Stimulated activated CD4-positive, alpha-beta T cell treated with anti-CD3 and anti-CD28 coated beads, Interleukin-15, amount 100 ng/mL, for 1 hour (primary cell): ENCODE measurements at places on chromosomes 6 and 20.

- no peak for DNase-seq
Measured at GRCh38 chr6:5179917-5180316, 80.8 kb downstream of the LYRM4 start.

DNA sequence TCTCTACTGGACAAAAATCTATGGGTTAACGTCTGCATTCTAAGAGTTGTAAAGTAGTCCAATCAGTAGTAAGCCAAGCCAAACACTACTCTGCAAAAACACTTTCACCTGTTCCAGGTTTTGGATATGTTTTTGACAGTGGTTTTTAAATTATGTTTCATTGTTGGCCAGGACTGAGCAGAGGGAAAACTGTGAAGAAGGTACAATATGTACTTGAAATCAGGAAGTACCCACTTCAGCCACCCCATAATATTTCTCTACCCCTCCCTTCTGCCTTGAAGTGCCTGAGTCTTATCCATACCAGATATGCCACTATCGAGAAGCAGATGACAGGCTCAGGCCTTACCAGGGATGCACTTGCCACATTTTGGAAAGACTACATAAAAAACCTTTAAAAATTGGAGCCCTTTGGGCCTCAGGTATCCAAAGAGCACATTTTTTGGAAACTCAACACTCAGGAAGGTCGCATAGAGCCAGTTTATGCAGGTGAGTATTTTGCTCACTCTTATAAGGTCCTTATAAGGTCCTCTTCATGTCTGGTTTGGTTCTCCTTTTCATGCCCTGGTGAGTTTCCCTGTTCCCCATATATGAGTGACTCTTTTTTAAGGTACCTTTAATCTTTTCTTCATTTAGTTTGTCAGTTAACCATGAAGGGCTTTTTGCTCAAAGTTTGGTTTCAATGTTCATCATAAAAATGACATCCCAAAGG, 859.3 kb upstream of the FLRT3 start:
- DNase-seq = no peak

DNA sequence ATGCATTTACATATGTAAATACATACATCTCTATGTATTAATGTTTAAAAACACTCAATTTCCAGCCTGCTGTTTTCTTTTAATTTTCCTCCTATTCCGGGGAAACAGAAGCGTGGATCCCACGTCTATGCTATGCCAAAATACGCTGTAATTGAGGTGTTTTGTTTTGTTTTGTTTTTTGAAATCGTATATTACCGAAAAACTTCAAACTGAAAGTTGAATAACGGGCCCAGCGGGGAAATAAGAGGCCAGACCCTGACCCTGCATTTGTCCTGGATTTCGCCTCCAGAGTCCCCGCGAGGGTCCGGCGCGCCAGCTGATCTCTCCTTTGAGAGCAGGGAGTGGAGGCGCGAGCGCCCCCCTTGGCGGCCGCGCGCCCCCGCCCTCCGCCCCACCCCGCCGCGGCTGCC, 355 bp upstream of the BMP2 start:
- no peak for DNase-seq

- DNase-seq = no peak
Measured at GRCh38 chr6:167791780-167792478, 34.8 kb upstream of the AFDN start.

DNA sequence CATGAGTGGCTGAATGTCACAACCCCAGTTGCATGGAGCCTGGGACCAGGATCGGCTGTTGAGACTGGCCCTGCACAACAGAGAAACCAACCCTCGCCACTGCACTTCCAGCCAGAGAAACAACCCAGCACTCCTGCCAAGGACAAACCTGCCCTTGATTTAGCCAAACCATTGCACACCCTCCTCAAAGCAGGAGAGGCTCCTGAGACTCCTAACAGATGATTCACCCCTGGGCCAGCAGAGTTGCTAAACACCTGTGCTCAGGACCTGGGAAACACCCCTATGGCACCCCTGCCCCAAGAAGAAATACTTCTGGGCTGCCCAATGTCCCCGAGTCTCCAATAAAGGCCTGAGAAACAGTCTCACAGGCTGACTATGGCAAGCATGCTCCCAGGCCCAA, 17.8 kb downstream of the WDR27 start:
- DNase-seq = no peak
